Activated CD8-positive, alpha-beta T cell treated with anti-CD3 and anti-CD28 coated beads for 36 hours (primary cell): ENCODE measurements at places on chromosomes 7 and 10. TPM values are rescaled to one million over a fixed set of nuclear protein-coding genes. Genes with fewer than 3 reads are reported as not detected.

DNA sequence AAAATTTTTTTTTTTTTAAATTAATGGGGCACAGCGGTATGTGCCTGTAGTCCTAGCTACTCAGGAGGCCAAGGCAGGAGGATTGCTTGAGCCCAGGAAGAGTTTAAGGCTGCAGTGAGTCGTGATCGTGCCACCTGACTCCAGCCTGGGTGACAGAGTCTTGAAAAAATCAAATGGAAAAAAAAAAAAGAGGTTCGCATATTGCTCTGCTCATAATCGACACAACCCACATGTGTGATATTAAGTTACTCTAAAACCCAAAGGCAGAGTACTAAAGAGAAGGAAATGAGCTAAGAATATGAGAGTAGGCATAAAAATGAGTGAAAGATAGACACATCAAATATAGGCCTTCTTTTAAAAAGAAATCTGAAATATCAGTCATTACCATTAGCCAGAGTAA, 66.3 kb downstream of the IGF2BP3 start:
- peaks cover 28% of the 10 kb centered on the region for H3K4me1 ChIP-seq
- no peak overlapping the region for H3K4me3 ChIP-seq
- H3K27me3 ChIP-seq, result no peaks in the 10 kb centered on the region

GRCh38 chr10:86729677-86730076, 26.7 kb upstream of the BMPR1A start:
- H3K36me3 ChIP-seq, result no peaks in the 10 kb centered on the region
- no peaks in the 10 kb centered on the region for H3K4me1 ChIP-seq
- no peak overlapping the region for H3K27ac ChIP-seq
- DNase-seq, result no peak

DNA sequence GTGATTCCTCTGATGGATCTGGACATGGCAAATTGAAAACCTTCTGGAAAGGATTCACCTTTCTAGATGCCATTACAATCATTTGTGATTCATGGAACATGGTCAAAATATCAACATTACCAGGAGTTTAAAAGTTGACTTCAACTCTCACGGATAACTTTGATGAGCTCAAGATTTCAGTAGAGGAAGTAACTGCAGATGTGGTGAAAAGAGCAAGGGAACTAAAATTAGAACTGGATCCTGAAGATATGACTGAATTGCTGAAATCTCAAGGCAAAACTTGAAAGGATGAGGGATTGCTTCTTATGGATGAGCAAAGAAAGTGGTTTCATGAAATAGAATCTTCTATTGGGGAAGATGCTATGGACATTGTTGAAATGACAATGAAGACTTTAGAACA, 293.6 kb downstream of the ARHGAP12 start:
- no peaks in the 10 kb centered on the region for H3K27me3 ChIP-seq
- peaks cover 2% of the 10 kb centered on the region for H3K4me1 ChIP-seq
- no peak for DNase-seq
- H3K27ac ChIP-seq, result no peak overlapping the region
- H3K36me3 ChIP-seq, result peaks cover 2% of the 10 kb centered on the region

GRCh38 chr7:362402-363096, 72.6 kb downstream of the FOXL3 start:
- peak overlapping the region; percentile 89 for H3K27ac ChIP-seq
- peaks cover 67% of the 10 kb centered on the region for H3K4me1 ChIP-seq
- peaks cover 3% of the 10 kb centered on the region for H3K36me3 ChIP-seq
- DNase-seq, result peak; percentile 69
- no peaks in the 10 kb centered on the region for H3K27me3 ChIP-seq
- peak overlapping the region; percentile 63 for H3K4me3 ChIP-seq

PIP gene
- not detected for total RNA-seq

- DNase-seq, result no peak
- no peaks in the 10 kb centered on the region for H3K4me1 ChIP-seq
- no peak overlapping the region for H3K27ac ChIP-seq
- no peaks in the 10 kb centered on the region for H3K27me3 ChIP-seq
Observed at GRCh38 chr7:109915670-109916069, 1175.3 kb upstream of the LRRN3 start.

DNA sequence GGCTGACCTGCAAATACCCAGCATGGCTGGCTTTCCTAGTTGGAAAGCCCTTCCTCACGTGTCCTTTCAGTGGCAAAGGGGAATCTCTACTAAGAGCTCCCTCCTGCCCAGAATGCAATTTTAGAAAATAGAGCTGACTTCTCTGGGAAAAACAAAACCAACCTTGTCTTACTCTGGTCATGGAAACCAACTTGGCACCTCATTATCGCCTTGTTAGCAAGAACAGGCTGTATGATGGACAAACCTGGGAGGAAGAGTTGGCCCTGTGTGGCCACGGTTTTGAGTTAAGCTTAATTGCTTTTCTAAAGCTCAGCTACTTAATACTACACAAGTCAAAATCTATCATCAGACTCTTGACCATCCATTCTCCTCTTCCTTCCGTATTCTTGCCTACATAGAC, 94.1 kb upstream of the PDCD4 start:
- H3K36me3 ChIP-seq, result peaks cover 1% of the 10 kb centered on the region
- DNase-seq, result no peak
- H3K27me3 ChIP-seq, result no peaks in the 10 kb centered on the region
- no peak overlapping the region for H3K27ac ChIP-seq
- peaks cover 73% of the 10 kb centered on the region for H3K4me1 ChIP-seq

GRCh38 chr10:5976512-5977470, 552 bp downstream of the IL15RA start:
- H3K4me3 ChIP-seq, result peak overlapping the region; percentile 95
- H3K36me3 ChIP-seq, result peaks cover 10% of the 10 kb centered on the region
- H3K4me1 ChIP-seq, result peaks cover 35% of the 10 kb centered on the region
- H3K27me3 ChIP-seq, result peaks cover 7% of the 10 kb centered on the region
- peak; percentile 69 for DNase-seq

GRCh38 chr7:48837266-48837665, 87.1 kb upstream of the CDC14C start:
- no peaks in the 10 kb centered on the region for H3K36me3 ChIP-seq
- H3K4me1 ChIP-seq, result no peaks in the 10 kb centered on the region
- no peak overlapping the region for H3K4me3 ChIP-seq
- H3K27me3 ChIP-seq, result no peaks in the 10 kb centered on the region

ITIH5 gene
- total RNA-seq, result not detected

- H3K4me1 ChIP-seq, result peaks cover 12% of the 10 kb centered on the region
- H3K27ac ChIP-seq, result no peak overlapping the region
- H3K27me3 ChIP-seq, result peaks cover 19% of the 10 kb centered on the region
- no peak for DNase-seq
- H3K4me3 ChIP-seq, result no peak overlapping the region
Observed at GRCh38 chr7:143913945-143914615, 12.1 kb upstream of the TCAF1 start.
